ENCODE measurements at places on chromosomes 1 and 21.

DNA sequence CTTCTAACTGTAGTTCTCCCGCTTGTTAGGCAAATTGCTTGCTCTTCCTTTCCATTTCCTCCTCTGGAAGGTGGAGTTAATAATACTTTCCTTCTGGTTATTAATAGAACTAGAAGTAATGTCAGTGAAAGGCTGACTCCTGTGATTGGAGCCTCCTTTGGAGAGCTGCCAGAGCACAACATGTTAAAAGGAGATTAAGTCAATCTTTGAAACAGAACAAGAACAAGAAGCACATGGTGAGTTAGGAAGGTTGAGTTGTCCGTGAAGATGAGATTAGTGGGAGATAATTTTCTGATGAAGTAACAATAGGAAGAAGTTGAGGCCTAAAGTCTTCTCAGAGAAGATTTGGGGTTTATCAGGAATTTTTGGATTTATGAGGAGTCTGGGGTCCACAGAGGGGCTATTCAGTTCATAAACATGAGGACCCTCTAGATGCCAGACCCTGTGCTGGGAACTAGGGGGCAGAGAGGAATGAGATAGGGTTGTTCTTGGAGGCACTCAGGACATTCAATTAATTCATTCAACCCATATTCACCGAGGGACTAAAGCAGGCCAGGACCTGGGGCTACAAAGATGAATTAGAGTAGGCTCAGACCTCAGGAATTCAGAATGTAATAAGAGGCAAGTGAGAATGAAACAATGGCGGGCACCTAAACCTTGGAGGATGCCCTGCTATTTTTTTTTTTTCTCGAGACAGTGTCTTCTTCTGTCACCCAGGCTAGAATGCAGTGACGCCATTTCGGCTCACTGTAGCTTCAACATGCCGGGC is 40.7 kb upstream of the DHCR24 start:
- DNase-seq: no peak

- DNase-seq: no peak
These were observed 38.3 kb downstream of the ZFYVE9 start for GRCh38 chr1:52180176-52180575.

DNA sequence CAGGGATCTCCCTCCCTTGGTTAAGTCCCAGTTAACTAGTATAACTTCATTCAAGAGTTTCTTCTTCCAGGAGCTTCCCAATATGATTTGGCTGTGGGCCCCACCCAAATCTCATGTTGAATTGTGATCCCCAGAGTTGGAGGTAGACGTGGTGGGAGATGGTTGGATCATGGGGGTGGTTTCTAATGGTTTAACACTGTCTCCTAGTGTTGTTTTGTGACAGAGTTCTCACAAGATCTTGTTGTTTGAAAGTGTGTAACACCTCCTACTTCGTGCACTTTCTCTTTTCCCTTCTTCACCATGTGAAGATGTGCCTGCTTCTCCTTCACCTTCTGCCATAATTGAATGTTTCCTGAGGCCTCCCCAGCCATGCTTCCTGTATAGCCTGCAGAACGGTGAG is 251.8 kb upstream of the FGGY start:
- DNase-seq: no peak

DNA sequence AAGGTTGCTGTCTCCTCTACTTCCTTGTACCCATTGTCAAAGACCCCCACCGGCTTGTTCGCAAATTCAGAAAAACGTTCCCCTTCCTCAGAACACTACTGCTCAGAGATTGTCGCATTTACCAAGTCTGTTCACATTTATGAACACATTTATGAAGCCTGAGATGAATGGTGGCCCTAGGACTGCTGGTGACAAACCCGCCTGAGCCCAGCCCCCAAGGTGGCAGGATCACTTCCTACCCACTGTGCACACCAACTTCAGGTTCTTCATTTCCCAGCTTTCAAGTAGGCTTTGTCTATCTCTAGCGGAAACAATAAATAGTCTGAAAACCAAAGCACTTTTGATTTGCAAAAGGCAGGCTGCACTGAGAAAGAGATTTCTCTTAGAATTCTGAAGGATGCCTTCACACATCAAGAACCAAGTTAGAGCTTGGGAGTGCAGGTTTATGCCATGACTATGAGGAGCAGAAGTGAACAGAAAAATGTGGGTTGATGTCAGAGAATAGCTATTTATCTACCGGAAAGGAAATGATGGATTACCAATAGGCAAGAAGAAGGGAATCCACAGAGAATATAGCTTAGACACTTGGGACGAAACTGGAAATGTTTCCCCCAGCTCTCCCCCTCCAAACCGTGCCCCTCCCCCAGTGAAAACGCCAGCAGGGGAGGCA is 200.5 kb downstream of the TOMM20 start:
- no peak for DNase-seq

DNA sequence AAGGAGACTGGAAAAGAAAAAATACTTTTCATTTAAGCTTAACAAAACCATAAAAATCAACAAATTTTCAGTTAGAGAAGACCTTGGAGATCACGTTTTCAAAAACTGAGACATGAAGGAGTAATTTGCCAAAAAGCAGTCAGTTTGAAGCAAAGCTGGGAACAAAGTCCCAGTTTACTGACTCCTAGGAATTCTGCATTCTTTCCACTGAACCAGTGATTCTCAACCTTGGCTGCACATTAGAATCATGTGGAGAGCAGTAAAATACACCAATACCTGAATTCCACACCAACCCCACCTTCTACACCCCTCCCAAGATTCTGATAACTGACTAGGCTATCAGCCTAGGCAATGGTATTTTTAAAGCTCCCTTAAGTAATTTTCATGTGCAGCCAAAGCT is 73.5 kb downstream of the PRPF38A start:
- no peak for DNase-seq

DNA sequence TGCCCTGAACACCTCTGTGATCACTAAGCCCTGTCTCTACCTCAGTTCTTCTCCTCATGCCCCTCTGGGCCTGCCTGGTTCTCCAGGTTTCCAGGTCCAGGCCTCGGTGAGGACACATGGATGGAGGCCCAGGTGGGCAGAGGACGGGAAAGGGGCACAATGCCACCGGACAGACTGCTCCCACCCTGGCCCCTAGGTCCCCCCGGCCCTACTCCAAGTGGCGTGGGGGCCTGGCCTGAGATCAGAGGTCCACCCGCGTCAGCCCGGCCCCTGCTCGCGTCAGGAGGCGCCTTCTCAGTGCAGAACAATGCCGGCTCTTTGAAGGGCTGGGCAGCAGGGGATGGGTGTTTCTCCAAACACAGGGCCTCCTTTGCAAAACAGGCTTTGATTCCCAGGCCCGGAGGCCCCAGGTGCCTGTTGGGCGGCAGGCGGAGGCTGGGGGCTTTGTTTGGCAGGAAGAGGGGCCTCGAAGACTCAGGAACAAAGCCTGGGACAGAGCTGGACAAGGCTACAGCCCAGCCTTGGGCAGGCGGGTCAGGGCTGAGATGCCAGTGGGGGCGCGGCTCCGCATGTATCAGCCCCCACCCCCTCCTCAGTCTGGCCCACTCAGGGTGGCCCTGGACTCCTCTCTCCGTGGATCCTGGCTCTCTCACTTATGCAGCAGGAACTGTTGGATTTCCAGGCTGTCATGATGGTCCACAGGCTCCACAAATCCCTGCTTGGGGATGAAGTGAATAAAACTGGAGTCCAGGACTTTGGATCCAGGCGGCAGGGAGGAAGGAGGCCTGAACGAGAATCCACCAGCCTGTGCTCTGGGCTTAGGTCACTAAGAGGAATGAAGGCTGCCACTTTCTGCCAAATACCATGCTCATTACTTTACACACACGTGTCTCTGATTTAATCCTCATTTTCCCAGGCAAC is 77.4 kb upstream of the SLC2A1 start:
- DNase-seq: no peak

DNA sequence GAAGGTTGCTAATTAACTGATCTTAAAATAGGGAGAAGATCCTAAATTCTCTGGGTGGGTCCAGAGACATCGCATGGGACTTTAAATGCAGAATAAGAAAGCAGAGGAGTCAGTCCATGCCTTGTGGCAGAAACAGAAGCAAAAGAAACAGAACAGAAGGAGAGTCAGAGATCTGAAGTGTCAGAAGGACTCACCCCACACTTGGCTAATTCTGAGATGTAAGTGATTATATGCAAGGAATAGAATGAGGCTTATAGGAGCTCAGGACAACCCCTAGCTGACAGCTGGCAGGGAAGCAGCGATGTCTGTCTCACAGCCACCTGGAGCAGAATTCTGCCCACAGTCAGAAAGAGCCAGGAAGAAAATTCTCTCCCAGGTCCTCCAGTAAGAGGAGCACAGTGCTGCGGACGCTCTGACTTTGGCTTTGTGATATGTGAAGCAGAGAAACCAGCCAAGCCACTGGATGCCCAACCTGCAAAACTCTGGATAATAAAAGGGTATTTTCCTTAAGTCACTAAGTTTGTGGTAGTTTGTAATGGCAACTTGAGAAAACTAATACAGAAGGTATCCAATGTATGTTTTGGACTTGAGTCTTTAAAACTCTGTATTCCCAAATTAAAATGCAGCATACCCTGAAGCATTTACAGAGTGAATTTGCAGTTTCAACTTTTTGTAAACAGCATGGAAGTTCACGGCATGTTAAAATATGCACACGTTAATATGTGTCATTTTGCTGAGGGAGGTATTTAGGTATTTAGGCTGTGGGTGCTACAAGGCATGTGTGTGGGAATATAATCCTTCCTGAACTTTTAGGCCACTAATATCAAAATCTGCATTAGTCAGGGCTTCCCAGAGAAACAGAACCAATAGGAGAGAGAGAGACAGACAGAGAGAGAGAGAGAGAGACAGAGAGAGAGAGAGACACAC is 388.5 kb downstream of the PCP4 start:
- no peak for DNase-seq

DNA sequence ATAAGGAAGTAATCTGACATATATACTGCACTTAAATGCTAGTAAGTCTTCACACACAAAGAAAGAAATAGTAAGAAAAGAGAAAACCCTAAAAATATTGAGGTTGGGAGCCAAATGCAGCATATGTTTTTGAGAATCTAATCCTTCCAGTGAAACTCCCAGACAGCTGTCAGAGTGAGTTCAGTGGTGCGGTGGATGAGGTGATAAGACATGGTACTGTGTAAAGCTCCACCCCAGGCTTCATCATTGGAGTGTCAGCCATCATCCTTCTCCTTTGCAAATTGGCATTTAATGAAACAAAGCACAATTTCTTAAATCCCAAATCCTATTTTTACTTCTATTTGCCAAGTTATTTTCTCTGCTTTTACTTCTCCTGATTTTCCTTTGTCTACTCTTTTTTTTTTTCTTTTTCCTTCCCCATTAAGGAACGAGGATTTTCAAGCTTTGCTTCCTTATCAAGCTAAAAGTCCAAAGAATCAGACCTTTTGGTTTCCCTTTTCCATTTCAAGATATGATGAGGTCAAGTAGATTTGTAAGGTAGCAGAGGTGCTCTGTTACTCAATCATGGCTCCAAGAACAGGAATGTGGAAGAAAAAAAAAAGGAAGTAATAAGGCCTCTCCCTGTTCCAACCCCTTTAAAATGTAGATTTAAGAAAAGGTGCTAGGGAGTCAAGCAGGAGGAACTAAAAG is 343.3 kb downstream of the SETD4 start:
- no peak for DNase-seq

- peak; percentile 71 for DNase-seq
These were observed 24.4 kb downstream of the RRAGC start for GRCh38 chr1:38834937-38835827.

DNA sequence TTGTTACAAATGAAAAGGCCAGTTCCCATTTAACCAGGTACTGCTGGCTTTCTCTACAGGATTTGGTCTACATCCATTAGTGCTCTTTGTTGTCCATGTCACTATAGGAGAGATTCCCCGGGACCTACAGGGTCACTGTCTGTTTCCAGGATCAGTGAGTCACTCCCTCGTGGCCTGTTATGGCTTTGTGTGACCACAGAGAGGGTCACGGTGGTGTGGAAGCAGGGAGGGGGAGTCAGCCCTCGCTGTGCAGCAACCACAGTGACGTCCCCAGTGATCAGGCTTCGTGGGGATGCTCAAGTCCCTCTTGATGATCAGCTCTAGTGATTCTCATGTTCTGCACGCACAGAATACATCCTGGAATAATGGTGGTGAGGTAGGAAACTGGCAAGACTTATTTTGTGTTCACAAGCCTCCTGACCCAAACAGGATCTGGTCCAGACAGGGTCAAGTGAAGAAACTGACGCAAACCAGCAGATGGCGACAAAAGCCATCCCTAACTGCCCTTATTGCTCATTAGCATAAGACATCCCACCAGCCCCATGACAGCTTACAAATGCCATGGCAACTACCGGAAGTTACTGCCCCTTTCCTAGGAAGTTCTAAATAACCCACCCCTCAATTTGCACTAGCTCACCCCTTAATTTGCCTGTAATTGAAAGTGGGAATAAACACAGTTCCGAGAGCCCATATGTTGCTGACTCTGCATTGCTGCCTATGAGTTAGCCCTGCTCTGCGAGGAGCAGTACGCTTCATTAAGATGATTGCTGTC is 98.5 kb downstream of the DISC1 start:
- no peak for DNase-seq

DNA sequence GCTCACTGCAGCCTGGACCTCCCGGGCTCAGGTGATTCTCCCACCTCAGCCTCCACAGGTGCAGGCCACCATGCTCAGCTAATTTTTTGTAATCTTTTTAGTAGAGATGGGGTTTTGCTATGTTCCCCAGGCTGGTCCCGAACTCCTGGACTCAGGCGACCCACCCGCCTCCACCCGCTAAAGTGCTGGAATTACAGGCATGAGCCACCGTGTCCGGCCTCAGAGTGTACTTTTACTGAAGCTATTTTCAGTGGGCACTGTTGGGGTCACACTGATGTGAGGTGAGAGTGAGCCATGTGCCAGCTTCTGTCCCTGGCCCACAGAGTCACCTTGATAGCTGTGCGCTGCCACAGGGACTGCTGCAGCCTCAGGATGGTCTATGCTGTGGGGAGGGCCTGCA is 25.3 kb upstream of the HHAT start:
- DNase-seq: no peak

Data from NCI-H1092 (cell line).